ENCODE measurements at places on chromosomes 12 and 14. TPM values are rescaled to one million over a fixed set of nuclear protein-coding genes. Genes with fewer than 3 reads are reported as not detected.
A peak's percentile ranks its signal among the peaks of the same experiment; 100 is the strongest.

The RND1 gene
- 1.1 TPM for total RNA-seq

GRCh38 chr14:50740856-50741255 lies 72.8 kb upstream of the SAV1 start:
- no peak for DNase-seq

GRCh38 chr12:51521554-51522276 lies 69.3 kb upstream of the SCN8A start:
- DNase-seq: no peak

GRCh38 chr14:35268946-35269345 lies 23.2 kb upstream of the PSMA6 start:
- DNase-seq: no peak

The FOXN4 gene
- 0.10 TPM for total RNA-seq

DNA sequence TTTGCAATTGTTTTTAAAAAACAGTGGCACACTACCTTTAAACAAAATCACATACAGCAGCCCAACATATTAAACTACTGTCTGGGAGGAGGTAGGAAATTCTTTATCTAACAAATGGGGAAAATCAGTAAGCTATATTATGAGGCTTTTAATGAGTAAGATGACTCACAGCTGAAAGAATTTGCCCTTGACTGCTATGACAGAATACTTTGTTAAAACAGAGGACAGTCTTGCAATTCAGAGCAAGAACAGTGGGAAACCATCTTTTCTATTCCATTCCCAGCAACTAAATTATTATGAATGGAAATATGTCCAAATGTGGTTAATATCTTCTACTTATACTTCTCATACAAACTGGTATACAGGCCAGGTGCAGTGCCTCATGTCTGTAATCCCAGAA lies 49.2 kb upstream of the SGPP1 start:
- DNase-seq: no peak

DNA sequence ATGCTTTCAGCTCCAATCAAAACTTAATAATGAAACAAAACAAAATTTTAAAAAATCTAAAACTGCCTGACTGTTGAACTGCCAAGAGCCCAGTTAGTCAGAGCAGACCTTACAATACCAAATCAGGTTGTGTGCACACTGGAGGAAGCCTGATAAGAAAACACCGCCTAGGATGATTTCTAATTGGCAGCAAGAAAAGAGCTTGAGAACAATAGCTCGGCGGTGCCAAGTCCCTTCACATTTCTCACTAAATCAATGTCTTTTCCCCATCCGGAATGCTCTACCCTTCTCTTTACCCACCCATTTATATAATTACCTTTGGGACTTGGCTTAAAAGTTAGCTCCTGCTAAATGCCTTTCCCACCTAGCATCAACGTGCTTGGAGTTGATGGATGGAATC lies 256.7 kb downstream of the C12orf75 start:
- DNase-seq: no peak

The DLST gene
- 68.8 TPM for total RNA-seq

- DNase-seq: no peak
Observed at GRCh38 chr12:85461127-85461526, 181.1 kb downstream of the ALX1 start.

DNA sequence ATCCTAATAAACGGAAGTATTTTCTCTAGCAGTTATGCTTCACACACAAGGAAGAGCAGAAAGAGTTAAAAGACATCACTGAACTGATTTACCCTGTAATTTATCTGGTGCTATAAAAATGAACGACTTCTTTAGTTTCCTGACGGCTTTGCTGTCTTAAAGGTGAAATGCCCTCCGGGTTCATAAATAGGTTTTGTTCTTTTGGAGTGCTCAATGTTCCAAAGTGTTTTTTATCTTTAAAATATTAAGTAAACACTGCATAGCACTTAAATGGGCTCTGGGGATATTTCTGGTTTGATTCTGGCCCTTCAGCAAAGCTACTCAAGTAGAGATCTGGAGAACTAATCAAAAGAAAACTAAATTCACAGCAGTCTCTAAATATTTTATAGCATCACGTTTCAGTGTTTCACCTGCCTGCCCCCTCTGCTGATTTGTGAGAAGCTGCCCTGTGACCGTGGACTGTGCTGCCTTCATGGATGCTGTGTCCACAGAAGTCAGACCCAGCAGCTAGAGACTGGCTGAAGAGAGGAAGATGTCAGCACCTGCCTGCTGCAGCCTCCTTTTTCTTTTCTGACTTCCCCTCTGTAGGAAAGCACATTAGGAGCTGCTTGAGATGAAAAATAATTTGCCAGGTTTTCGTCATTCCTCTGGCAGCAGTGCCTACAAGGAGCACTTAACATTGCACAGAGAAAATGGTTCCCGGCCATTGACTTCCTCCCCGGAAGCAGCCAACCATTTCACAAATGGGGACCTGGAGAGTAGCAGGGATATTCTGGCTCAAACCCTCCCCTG lies 205.1 kb upstream of the FSCB start:
- no peak for DNase-seq

DNA sequence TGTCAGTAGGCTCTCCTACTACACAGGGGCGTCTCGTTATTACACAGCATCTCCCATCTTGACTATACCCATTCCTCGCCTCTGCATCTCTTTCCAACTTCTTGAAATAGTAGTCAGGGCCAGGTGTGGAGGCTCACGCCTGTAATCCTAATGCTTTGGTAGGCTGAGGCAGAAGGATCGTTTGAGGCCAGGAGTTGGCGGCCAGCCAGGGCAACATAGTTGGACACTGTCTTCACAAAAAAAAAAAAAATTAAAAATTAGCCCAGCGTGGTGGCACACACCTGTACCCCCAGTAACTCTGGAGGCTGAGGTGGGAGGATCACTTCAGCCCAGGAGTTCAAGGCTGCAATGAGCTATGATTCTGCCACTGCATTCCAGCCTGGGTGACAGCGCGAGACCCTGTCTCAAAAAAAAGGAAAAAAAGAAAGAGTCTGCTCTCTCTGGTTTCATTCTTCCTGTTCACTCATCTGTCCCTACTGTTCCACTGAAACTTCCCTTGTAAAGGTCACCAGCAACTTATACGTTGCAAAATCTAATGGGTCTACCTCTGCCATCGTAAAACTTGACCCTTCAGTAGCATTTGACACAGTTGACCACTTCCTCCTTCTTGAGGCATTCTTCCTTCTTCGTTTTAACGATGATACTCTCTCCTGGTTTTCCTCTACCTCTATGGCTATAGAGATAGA lies 41.0 kb upstream of the PTGR2 start:
- DNase-seq: no peak

GRCh38 chr14:21118933-21119332 lies 18.1 kb downstream of the TMEM253 start:
- DNase-seq: no peak

The SGPP1 gene
- 18.1 TPM for total RNA-seq

GRCh38 chr12:99498756-99499155 lies 148.8 kb upstream of the GARIN6 start:
- DNase-seq: no peak

The CEBPE gene
- total RNA-seq: 1.5 TPM

The TSHR gene
- 2.9 TPM for total RNA-seq

DNA sequence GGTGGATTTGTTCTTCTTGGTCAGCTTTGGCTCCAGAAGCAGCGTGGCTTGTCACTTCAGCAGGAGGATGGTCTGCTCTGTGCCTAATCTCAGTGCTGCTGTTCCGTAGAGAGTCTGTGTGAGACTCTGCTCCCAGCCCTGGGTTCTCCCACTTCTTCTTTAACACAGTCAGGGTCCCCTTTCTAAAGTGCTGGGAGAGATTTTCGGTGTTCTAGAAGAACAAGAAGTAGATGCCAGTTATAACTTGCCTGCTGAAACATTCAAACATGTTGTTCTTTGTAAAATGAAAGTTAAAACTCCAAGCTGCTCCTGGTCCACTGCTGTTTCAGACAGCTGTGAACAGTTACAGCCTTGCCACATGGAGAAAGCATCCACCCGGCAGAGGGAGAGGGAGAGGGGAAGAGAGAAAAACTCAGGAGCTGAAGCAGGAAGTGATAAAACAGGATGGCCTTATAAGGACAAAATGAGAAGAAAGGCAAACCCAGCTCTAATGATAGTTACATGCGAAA lies 55.2 kb upstream of the CERS5 start:
- DNase-seq: peak; percentile 95

- DNase-seq: no peak
Observed at GRCh38 chr12:56216461-56216860, 5.3 kb downstream of the RNF41 start.

The CCDC197 gene
- not detected for total RNA-seq

DNA sequence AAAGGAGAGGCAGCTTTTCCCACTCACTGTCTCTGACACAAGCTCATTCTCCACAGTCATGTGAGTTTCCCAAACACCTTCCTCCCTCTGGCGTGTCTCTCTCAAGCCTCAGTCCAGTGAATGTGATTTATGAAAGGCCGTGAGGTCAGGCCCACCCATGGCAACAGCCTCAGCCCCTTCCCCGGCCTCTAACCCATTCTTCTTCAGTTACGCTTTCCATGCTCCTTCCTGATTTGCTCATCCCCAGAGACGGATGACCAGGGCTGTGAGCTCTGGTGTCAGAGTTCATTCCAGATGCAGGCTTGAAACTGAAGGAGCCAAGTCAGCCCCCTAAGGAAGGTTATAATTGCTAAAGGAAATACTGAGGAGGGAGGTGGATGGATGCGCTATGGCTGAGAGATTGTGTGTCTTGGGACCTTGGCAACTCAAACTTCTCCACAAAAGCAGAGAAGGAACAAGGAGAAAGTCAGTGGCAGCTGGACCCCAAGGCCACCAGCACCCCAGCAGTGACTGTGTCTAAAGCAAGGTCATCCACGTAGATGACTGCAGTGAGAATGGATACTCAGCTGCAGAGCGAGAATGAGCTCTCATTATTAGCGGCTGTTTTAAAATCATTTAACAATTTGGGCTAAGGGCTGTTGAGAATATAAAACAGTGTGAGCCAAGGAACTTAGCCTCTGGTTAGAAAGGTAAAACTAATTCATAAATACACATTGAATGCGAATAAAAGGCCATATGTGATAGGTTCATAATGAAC lies 84.1 kb downstream of the FBXL14 start:
- DNase-seq: no peak

DNA sequence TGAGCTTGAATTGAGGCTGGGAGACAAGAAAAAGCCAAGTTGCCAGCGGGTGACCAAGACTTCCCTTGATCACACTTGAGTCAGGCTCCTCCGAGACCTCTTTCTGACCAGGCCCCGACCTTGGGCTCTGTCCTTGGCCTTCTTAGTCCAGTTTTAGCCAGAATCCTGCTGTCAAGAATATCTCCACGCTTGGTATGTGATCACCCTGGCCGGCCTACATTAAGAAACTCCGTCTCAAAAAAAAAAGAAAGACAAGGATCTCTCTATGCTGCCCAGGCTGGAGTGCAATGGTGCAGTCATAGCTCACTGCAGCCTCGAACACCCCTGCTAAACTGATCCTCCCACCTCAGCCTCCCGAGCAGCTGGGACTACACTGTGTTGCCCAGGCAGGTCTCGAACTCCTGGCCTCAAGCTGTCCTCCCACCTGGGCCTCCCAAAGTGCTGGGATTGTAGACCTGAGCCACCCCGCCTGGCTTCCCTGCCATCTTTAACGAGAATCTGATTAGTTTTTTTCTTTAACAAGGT lies 1.0 kb upstream of the ITPK1 start:
- DNase-seq: no peak

DNA sequence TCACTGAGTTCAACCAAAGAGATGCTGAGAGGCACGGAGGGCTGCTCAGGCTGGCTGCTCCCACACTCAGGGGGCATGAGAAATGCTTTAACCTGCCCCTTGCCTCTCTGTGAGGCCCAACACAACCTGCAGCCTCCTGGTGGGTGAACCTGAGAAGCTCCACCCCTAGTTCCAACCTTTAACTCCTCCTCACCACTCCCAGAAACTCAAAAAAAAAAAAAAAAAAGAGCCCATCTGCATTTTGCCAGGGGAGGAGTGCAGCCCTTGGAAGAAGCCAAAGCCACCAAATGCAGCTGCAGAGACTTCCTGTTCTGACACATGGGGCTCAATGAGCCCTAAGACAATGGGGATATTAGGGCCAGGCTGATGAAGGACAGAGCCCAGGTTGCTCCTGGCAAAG lies 8.9 kb downstream of the KRT4 start:
- DNase-seq: no peak

The GYS2 gene
- not detected for total RNA-seq

DNA sequence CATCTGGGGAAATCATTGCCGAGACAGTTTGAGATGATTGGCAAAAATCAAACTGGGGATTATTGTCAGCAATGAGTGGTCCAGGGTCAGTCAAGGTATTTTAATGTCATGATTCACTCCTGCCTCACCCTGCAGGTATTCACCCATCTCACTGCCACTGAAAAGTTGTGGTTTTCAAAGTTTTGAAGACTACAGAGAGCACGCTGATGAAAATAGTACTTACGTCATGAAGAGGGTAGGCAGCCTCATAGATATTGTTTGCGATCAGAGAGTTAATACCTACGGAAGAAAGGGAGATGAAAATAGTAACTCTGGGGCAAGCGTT lies 138.0 kb downstream of the ANO2 start:
- DNase-seq: no peak

- DNase-seq: no peak
Observed at GRCh38 chr14:53946071-53946403, 10.6 kb downstream of the BMP4 start.

The B4GALNT3 gene
- 12.7 TPM for total RNA-seq

The EEF1AKMT3 gene
- total RNA-seq: 8.9 TPM

All from skin of body (tissue), 3 donors.